ENCODE measurements at places on chromosomes 7 and 10.

DNA sequence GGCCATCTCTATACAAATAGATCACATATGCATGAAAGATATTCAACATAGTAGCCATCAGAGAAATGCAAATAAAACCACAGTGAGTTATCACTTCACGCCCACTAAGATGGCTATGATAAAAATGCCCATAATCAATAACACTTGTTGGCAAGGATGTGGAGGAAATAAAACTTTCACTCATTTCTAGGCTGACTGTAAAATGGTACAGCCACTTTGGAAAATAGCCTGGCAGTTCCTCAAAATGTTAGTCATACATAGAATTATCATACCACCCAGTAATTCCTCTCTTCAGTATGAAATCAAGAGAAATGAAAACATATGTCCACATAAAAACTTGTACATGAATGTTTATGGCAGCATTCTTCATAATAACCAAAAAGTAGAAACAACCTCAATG, 324.9 kb downstream of the LRRTM3 start:
- no peak for DNase-seq

DNA sequence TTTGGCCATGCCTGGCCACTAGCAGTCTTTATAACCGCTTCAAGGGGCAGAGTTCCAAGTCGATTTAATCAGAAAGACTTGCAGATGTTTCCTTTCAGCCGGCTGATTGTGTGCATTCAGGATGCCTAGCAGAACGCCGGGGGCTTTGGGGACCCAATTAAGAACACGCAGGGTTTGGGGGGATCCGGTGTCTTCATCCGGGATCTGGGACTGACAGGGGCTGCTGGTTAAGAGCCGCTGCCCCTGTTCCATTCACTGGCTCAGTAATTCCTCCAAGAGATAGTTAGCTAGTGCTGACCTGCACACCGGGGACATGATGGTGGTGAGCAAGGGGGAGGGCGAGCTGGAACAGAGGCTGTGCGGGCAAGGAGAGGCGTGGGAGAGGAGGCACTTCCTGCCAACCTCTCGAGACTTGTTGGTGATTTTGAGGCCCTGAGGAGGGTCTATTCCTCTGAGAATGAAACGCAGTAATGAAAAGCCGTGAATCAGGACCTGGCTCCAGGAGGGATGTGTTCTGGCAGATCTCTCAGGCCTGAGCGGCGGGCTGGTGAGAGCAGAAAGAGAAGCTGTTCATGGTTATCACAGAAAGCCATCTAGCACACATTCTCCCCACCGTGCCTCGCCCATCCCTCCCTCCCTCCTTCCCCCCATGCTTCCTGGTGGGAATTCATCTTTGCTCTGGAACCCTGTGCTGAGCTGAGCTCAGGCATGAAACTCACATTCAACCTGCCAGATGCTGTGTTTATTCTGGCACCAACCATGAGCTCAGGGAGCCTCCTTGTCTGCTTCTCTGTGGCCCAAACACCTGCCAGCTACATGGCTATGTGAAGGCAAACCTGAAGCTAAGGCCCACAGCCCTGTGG, 152.0 kb downstream of the CCDC3 start:
- DNase-seq, result no peak

GRCh38 chr10:111716032-111716431, 467.5 kb downstream of the GPAM start:
- no peak for DNase-seq

DNA sequence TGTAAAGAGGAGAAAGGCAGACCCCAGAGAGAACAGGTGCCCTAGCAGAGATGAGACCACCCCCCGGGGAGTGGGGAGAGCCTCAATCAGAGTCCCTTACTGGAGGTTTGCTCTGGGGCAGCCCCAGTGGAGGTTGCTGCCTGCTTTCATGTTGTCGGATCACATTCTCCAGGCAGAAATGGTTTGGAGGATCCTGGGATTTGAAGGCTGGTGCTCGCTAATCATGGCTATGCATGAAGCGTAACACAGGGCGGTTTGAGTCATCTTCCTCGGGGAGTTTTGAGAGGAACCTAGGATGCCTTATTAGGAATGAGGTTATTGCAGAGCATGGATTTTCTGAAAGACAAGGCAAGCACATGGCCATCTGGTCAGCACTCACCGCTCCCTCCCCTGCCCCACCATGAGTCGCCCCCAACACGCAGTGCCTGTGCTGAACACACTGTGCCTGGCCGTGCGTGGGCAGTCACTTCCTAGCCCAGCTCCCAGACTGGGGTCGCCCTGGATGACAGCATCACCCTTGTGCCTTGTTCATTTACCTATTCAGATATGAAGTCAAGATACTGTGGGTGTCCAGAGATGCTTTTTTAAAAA, 319.9 kb downstream of the DPP6 start:
- no peak for DNase-seq

DNA sequence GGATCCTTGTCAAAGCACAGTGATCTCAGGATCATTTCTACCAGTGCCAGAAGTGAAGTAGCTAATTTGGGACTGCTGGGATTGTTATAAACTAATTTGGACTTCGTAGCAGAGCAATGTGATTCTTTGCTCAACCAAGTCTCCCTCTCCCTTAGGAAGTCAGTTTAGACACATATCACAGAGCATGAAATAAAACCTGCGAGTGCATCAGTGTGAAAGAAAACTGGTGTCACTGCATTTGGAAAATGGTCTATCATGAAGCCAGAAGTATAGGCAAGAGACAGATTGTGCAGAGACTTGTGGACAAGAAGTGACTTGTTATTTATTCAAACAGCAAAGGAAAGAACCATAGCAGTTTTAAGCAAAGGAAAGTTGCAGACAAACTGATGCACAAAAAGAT, 560.5 kb upstream of the NRG3 start:
- no peak for DNase-seq

DNA sequence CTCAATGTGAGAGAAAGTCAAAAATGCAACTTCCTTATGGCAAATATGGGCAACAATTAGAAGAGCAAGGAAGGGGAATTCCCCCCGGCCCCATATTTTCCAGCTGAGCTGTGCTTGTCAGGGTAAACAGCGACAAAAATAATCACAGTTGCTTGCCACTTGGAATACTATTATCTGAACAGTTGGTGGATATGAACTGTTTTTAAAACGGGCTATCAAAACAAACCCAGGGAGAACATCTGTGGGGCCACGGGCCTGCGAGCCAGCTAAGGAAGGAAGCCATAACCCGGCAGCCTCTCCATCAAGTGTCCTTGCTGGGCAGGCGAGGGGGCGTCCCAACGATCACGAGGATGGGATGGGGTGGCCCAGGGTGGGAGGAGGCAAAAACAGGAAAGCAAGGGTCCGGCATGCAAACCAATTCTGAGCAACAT, 228.4 kb downstream of the ARHGAP12 start:
- no peak for DNase-seq

- no peak for DNase-seq
Measured at GRCh38 chr10:57018452-57018851, 657.4 kb upstream of the ZWINT start.

DNA sequence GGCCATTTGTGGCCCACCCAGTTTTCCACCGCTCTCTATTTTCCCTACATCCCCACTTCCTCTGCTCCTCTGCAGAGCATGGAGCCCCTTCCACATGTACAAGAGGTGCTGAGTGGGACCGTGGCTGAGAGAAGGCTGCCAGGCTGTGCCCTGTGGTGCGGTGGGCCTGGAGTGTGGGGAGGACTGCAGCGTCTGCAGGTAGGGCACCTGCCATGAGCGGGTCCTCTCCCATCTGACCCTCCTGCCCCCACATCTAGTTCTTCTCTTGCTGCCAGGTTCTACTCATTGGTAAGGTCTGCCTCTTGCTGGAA, 145.6 kb upstream of the FAM20C start:
- no peak for DNase-seq

DNA sequence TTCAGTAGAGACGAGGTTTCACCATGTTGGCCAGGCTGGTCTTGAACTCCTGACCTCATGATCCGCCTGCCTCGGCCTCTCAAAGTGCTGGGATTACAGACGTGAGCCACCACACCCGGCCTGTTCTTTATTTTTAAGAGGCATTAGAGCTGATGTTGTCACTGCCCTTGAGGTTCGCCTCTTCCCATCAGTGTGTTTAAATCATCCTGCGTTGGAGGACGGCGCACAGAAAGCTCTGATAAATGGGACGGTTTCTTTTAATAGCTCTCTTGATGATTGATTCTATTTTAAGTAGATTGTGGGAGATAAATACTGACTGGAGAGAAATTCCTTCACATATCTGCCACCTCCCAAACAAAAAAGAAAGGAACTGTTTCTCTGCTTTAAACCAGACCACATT, 29.0 kb downstream of the UPP1 start:
- no peak for DNase-seq

DNA sequence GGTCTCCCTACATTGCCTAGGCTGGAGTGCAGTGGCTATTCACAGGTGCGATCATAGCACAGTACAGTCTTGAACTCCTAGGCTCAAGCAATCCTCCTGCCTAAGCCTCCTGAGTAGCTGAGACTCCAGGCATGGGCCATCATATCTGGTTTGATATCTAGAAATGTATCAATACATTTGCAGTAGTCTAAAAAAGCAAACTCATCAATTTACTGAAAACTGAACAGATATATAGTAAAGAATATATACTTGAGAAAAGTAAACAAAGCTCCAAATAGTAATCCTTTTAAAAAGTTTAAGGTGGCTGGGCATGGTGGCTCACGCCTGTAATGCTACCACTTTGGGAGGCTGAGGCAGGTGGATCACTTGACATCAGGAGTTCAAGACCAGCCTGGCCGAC, 57.1 kb upstream of the KMT2C start:
- no peak for DNase-seq

- no peak for DNase-seq
Measured at GRCh38 chr10:89702121-89702480, 711 bp downstream of the KIF20B start.
